Activated T-cell treated with anti-CD3 and anti-CD28 coated beads, Interleukin-2, amount 50 U/mL, for 4 hours (primary cell): ENCODE measurements at places on chromosomes 4 and X. TPM values are rescaled to one million over a fixed set of nuclear protein-coding genes. Genes with fewer than 3 reads are reported as not detected.

- no peak for DNase-seq
Measured at GRCh38 chr4:152729466-152729865, 49.7 kb upstream of the TMEM154 start.

Gene CYTL1
- not detected for total RNA-seq

Gene OCIAD2
- total RNA-seq = 56.1 TPM

DNA sequence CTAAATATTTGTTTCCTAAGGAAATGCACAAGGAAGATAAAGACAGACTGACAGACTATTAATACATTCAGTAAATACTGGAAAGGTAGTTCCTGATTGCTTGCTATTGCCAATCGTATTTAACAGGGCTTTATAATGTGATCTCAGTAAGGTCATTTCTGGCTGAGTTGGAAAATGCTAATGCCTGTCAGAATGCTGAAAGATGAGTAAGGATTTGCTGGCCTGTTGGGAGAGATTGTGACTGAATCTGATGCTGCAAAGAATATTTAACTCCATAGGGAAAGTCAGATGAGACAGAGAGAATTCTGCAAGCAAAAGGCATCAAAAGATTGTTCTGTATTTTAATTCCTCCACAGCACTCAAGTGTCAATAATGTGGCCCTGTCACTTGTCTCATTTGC lies 169.0 kb downstream of the BEND2 start:
- no peak for DNase-seq
